Neural crest cell (in vitro differentiated cells): ENCODE measurements at places on chromosomes 4 and X. TPM values are rescaled to one million over a fixed set of nuclear protein-coding genes. Genes with fewer than 3 reads are reported as not detected.

DNA sequence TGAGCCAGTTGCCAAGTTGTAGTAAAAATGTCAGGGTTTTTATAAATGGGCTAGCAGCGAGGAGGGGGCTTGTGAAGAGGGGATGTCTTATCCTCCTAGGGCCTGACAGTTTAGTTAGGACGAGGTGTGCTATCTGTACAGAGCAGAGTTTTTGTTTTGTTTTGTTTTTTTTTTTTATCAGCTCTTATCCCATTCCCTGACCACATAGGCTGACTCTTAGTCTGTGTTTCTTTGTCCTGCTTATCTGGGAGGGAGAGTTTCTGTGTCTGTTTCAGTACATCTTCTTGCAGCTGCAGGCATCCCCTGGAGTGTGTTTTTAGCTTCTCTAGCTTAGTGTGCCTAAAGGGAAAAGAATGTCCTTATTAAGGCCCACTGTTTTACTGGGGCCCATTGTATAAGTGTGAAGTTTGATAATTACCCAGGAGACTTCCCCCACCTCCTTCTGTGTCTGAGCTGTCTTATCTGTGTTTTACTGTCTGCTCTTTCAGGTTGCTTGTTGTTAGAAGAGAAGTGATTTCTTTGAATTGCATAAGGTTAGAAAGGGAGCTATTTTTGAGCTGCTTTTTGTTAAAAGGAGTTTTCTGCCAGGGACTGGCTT, 32.0 kb downstream of the PAGE2 start:
- peaks cover 26% of the 10 kb centered on the region for H3K4me1 ChIP-seq
- DNase-seq, result no peak
- H3K27ac ChIP-seq, result no peak overlapping the region
- H3K36me3 ChIP-seq, result no peaks in the 10 kb centered on the region
- no peak overlapping the region for H3K4me3 ChIP-seq

- H3K36me3 ChIP-seq, result no peaks in the 10 kb centered on the region
- no peak overlapping the region for H3K4me3 ChIP-seq
- H3K27me3 ChIP-seq, result no peaks in the 10 kb centered on the region
- no peak overlapping the region for H3K27ac ChIP-seq
- H3K4me1 ChIP-seq, result no peaks in the 10 kb centered on the region
- no peak for DNase-seq
Measured at GRCh38 chr4:160894128-160894527, 1269.7 kb downstream of the FSTL5 start.

RHOXF2 gene
- total RNA-seq, result not detected in 2 replicates

MID1 gene
- 47.1 and 48.1 TPM in 2 replicates for total RNA-seq

DNA sequence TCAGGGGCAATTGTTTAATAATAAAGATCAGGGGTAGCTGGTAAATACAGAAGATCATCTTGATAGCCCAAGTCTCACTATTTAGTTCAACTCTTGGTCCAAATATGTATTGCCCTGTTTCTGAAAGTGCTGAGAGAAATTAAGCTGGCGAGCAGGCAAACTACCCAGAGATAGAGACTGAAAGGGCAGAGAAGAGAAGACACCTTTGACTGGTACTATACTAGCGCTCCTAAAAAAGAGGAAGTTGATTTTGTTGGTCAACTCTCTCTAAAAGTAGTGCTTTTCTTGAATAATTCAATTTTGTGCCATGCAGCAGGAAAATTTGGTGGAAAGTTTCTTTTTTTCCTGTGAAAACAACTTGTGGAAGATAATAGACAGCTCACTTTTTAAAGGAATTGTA, 64.0 kb downstream of the IGSF1 start:
- H3K4me1 ChIP-seq, result no peaks in the 10 kb centered on the region
- peaks cover 5% of the 10 kb centered on the region for H3K27me3 ChIP-seq
- H3K27ac ChIP-seq, result no peak overlapping the region
- no peak for DNase-seq

GUCY1B1 gene
- 6.1 and 6.7 TPM in 2 replicates for total RNA-seq

- no peak overlapping the region for H3K27ac ChIP-seq
- DNase-seq, result no peak
- peaks cover 20% of the 10 kb centered on the region for H3K4me1 ChIP-seq
- H3K27me3 ChIP-seq, result no peaks in the 10 kb centered on the region
- H3K4me3 ChIP-seq, result no peak overlapping the region
Measured at GRCh38 chrX:44267861-44268260, 75.6 kb downstream of the EFHC2 start.

DNA sequence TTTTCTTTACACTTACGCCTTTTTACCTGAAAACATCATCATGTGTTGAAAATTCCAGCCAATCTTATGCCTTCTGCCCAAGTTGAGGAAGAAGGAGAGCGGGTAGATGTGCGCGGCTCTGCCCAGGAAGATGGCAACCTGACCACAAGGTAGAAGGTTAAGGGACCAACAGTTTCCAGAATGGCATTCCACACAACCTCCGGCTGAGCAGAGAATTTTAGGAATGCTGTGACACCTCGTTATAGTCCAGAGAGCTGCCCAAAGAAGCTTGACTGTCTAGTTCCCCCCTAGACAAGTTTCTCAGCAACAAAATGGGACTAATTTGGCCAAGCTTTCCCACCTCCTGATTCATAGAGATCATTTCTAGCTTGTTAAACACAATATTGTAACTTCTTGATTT, 75.1 kb downstream of the CHST7 start:
- no peak overlapping the region for H3K27ac ChIP-seq
- H3K4me3 ChIP-seq, result no peak overlapping the region
- no peak for DNase-seq
- H3K4me1 ChIP-seq, result peaks cover 32% of the 10 kb centered on the region
- H3K27me3 ChIP-seq, result no peaks in the 10 kb centered on the region

- no peaks in the 10 kb centered on the region for H3K4me1 ChIP-seq
- no peak overlapping the region for H3K27ac ChIP-seq
- H3K27me3 ChIP-seq, result no peaks in the 10 kb centered on the region
Measured at GRCh38 chr4:167715176-167715575, 377.2 kb upstream of the ANXA10 start.

GRCh38 chrX:40460926-40461325, 119.8 kb upstream of the ATP6AP2 start:
- peak overlapping the region; percentile 46 for H3K4me3 ChIP-seq
- H3K4me1 ChIP-seq, result peaks cover 57% of the 10 kb centered on the region
- peaks cover 7% of the 10 kb centered on the region for H3K36me3 ChIP-seq
- no peak overlapping the region for H3K27ac ChIP-seq

- peaks cover 49% of the 10 kb centered on the region for H3K36me3 ChIP-seq
- no peaks in the 10 kb centered on the region for H3K27me3 ChIP-seq
- H3K4me1 ChIP-seq, result peaks cover 5% of the 10 kb centered on the region
- H3K4me3 ChIP-seq, result no peak overlapping the region
- no peak overlapping the region for H3K27ac ChIP-seq
Measured at GRCh38 chr4:153281476-153281875, 63.0 kb upstream of the MND1 start.
